Brain (organoid and tissue), 16 donors: ENCODE measurements at places on chromosomes 5 and 9. TPM values are rescaled to one million over a fixed set of nuclear protein-coding genes. Genes with fewer than 3 reads are reported as not detected.

Gene MAN2A1
- polyA plus RNA-seq: 4.8 TPM

Gene PLEKHG4B
- polyA plus RNA-seq: 23.0 TPM

Gene ABO
- 0.12 TPM for polyA plus RNA-seq

Gene SLC44A1
- 92.3 TPM for polyA plus RNA-seq

Gene SPINK13
- polyA plus RNA-seq: not detected

Gene ASPN
- polyA plus RNA-seq: 0.14 TPM

Gene CTNND2
- 50.4 TPM for polyA plus RNA-seq

Gene FABP6
- polyA plus RNA-seq: 7.7 TPM

Gene TBC1D9B
- 103 TPM for polyA plus RNA-seq

Gene WHRN
- polyA plus RNA-seq: 37.3 TPM

Gene OBP2B
- polyA plus RNA-seq: not detected

Gene FOXD4L5
- polyA plus RNA-seq: not detected

Gene PSD2
- 23.1 TPM for polyA plus RNA-seq

Gene KIF12
- not detected for polyA plus RNA-seq

Gene SLC38A9
- polyA plus RNA-seq: 4.8 TPM

Gene PCDHA11
- 17.7 TPM for polyA plus RNA-seq

Gene PRDM9
- not detected for polyA plus RNA-seq

Gene SEMA4D
- 91.5 TPM for polyA plus RNA-seq

Gene SPINK7
- polyA plus RNA-seq: not detected

Gene LCN2
- not detected for polyA plus RNA-seq

Gene FST
- not detected for polyA plus RNA-seq

Gene BTNL9
- polyA plus RNA-seq: 2.1 TPM

Gene KLF9
- 8.4 TPM for polyA plus RNA-seq

Gene ACOT12
- polyA plus RNA-seq: not detected

Gene ERMP1
- polyA plus RNA-seq: 21.0 TPM

Gene LPAR1
- 53.3 TPM for polyA plus RNA-seq

Gene C5orf58
- polyA plus RNA-seq: not detected

Gene SPATA31A3
- not detected for polyA plus RNA-seq

Gene UTP15
- 2.6 TPM for polyA plus RNA-seq

Gene ANKRD31
- polyA plus RNA-seq: not detected

Gene LCN10
- 3.5 TPM for polyA plus RNA-seq

Gene FAM153A
- 0.48 TPM for polyA plus RNA-seq

Gene SPATA31E1
- polyA plus RNA-seq: not detected

Gene PCDHB7
- 1.3 TPM for polyA plus RNA-seq

Gene CAVIN4
- 3.9 TPM for polyA plus RNA-seq

Gene PDLIM4
- polyA plus RNA-seq: 15.9 TPM

Gene ZDHHC11
- polyA plus RNA-seq: 3.7 TPM

Gene PRLR
- polyA plus RNA-seq: 0.07 TPM

Gene CCNO
- polyA plus RNA-seq: 7.5 TPM

Gene AK6
- polyA plus RNA-seq: 32.2 TPM

Gene GARIN3
- polyA plus RNA-seq: not detected

Gene ZNF618
- 0.97 TPM for polyA plus RNA-seq

Gene LURAP1L
- 2.8 TPM for polyA plus RNA-seq

Gene CREB3
- 82.7 TPM for polyA plus RNA-seq

Gene ESM1
- 1.3 TPM for polyA plus RNA-seq

Gene IFNE
- not detected for polyA plus RNA-seq

Gene ADGRV1
- polyA plus RNA-seq: 7.8 TPM

Gene CTXN3
- polyA plus RNA-seq: 3.0 TPM

Gene IZUMO3
- not detected for polyA plus RNA-seq

Gene STK32A
- 25.9 TPM for polyA plus RNA-seq

Gene SLC2A6
- polyA plus RNA-seq: 14.5 TPM
